ENCODE measurements at places on chromosomes 12 and 14.

DNA sequence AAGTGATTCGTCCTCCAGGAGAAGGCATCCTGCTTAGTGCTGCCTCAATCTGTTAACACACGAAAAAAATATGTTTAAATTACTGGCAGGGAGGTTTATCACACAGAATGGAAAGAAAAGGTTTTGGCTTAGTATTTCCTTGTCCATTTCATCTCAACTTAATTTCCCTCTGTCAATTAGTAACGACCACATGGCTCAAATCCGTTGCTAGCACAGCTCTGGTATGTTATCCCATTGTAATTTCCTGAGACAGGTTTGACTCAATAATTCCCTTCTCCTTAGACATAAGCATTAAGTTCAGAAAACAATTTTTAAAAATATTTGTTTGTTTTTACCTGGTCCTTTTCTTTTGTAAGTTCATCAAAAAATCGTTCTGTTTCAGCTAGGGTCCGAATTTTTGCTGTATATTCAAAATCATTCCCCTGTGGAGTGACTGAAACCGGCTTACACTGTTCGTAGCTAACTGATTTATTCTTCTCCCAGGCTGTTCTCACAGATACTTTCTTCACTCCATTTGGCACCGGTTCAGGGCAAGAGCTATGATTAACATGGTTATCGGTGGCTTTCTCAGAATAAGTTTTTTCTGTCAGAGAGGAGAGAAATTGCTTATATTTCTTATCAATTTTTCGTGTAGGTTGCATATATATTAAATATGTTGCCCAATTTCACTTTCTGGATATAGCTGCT, 10.1 kb upstream of the PITPNM2 start:
- peaks cover 13% of the 10 kb centered on the region for H3K4me1 ChIP-seq
- peak; percentile 73 for DNase-seq
- H3K36me3 ChIP-seq: peaks cover 8% of the 10 kb centered on the region
- H3K4me3 ChIP-seq: no peak overlapping the region
- no peak overlapping the region for H3K27ac ChIP-seq
- no peaks in the 10 kb centered on the region for H3K27me3 ChIP-seq

DNA sequence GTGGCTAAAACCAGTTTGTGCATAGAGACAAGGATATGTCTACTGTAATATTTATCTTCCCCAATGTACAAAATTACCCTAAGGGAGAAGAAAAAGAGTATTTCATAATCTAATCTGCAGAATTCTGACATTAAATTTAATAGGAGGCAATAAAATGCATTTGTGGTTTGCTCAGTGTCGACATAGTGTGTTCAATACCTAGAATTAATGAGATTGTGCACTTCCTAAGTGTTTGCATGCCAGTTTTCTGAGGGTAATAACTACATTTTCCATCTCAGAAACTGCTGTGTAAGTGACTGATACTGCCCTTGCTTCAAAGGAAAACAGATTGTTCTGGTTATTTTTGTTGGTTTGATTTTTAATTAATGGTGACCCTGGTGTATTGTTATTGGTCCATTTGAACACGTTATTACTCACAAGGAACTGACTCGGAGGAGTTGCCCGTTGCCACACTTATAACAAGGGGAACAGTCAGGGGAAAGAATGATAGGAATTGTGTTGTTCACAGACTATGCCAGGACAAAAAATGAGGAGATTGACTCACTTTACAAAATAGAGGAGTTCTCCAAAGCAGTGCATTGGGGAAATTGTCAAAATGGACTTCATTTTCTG, 960.3 kb upstream of the TMEM132C start:
- no peak overlapping the region for H3K4me3 ChIP-seq
- H3K27ac ChIP-seq: no peak overlapping the region
- H3K27me3 ChIP-seq: no peaks in the 10 kb centered on the region

DNA sequence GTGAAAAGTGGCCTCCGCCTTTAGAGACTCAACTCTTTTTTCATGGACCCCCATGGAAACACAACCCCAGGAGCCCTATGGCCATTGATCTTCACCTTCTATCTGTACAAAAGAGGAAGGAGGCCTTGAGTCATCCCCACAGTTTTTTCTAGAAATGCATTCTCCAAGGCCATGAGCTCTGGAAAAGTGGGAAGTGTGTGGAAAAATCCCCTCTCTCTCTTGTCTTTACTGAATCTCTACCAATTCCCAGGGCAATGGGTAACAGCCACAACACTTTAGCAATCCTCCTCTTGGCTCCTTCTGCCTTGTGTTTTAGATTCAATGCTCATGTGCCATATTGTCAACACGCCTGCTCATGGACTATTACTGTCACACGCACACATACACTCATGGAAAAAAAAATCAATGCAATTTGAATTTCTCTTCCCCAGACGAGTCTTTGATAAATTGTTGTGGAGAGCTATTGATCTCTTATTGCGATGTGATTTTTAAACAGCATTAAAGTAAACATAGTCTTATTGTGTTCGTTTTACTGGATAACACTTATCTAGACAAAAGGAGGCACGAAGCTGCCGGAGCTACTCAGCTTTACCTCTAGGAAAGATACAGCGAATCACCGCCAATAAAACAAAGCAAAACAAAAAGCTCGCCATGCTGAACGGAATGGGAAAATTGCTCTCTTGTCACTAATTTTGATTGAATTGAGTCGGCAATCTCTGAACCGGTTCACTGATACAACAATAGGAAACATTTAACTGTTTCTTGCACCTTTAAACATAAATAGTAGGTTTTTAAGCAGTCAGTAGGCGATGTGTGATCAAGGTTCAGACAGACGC, 260.3 kb downstream of the VRK1 start:
- H3K4me3 ChIP-seq: no peak overlapping the region
- no peak overlapping the region for H3K27ac ChIP-seq
- no peak for DNase-seq
- H3K36me3 ChIP-seq: no peaks in the 10 kb centered on the region
- no peaks in the 10 kb centered on the region for H3K4me1 ChIP-seq

DNA sequence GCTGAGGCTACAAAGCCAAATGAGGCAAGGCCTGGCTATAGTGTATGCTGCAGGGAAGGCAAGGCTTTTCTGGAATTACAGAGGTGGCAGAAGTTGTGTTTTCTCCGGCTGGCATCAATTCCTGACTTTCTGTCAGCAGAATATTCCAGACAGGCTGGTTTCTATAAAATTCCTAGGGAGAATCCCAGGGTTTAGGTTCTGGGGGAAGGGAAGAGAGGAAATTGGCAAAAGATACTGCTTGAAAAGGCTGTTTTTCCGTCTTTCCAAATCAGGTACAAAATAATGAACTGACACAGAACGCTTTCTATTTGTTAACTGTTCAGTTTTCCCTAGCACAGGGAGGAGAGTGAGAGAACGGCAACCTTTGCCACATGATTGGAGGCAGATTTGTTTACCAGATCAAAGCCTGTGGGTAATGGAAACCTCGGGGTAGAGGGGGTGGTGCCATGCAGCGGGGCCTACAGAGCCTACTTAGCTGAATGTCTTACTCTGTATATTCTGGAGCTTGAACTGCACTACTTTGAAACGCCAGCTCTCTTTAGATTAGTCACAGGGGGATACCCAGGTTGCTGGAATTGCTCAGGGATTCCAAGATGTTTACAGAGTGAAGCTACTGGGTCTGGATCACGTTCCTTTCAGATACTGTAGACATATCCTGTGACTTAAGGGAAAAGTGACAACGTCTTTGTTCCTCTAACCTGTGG, 65.8 kb upstream of the DACT1 start:
- no peak overlapping the region for H3K4me3 ChIP-seq
- H3K27me3 ChIP-seq: no peaks in the 10 kb centered on the region
- H3K27ac ChIP-seq: no peak overlapping the region
- no peaks in the 10 kb centered on the region for H3K36me3 ChIP-seq
- peak; percentile 17 for DNase-seq
- H3K4me1 ChIP-seq: no peaks in the 10 kb centered on the region

- no peaks in the 10 kb centered on the region for H3K36me3 ChIP-seq
- H3K27ac ChIP-seq: no peak overlapping the region
- no peak for DNase-seq
- H3K4me1 ChIP-seq: no peaks in the 10 kb centered on the region
These were observed 168.0 kb downstream of the PHLDA1 start for GRCh38 chr12:75863533-75863932.

DNA sequence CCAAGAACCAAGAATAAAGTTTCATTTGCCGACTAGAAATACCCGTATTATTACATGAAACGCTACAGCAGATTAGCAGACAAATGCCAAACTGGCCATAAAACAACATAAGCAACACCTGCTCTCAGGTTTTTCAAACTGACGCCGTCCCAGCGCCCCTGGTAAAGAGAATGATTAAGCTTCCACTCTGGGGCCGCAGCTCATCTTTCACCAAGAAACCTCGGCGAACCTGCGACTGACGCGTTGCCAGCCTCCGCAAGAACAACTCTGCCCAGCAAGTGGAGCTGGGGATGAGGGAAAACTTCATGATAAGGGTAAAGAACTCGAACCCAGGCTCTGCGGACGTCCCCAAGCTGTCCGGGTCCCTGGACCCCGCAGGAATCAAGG, 530 bp downstream of the ARL1 start:
- no peaks in the 10 kb centered on the region for H3K36me3 ChIP-seq
- no peak for DNase-seq
- H3K27ac ChIP-seq: peak overlapping the region; percentile 92
- no peaks in the 10 kb centered on the region for H3K27me3 ChIP-seq
- H3K4me1 ChIP-seq: peaks cover 6% of the 10 kb centered on the region

GRCh38 chr12:3199551-3200031, 122.4 kb downstream of the TSPAN9 start:
- peak; percentile 66 for DNase-seq
- H3K4me3 ChIP-seq: no peak overlapping the region
- H3K27me3 ChIP-seq: peaks cover 16% of the 10 kb centered on the region
- peaks cover 4% of the 10 kb centered on the region for H3K36me3 ChIP-seq

GRCh38 chr12:117114784-117115183, 15.6 kb upstream of the TESC start:
- peaks cover 25% of the 10 kb centered on the region for H3K4me1 ChIP-seq
- no peaks in the 10 kb centered on the region for H3K36me3 ChIP-seq
- H3K27me3 ChIP-seq: no peaks in the 10 kb centered on the region
- no peak for DNase-seq

DNA sequence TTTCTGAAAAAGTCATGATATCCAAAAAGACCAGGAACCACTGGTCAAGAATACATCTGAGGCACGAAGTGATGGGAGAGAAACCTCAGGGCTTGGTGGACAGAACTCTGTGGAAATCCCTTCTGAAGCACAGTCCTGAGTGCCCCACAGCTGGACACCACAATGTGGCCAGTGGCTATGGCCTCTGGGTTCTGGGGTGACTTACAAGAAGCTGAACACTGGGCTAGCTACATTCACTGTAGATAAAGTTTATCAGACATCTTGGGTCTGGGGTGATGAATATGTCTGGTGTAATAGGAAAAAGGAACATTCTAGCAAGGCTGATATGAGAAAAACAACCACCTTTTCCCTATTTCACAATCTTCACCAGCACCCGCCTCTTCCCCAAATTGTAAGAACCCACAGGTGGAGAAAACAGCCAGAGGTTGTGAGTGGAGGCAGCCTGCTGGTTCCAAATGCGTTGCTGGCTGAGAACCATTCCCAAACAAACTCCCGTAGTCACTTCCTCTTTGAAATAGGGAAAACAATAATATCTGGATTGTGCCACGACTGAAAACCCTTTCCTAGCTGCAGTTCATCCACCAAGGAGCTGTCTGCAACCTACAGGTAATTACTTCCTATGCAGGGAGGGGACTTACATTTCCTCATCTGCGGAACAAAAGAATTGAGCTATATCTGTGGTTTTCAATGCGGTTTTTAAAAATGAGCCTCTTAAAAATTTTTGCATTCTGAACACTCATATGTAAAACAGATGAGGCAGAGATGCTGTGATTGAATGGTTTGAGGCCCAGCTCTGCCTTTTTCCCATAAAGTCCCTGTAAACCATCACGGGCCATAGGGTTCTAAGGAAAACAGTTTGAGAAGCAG, 193.6 kb downstream of the SLC41A2 start:
- no peaks in the 10 kb centered on the region for H3K27me3 ChIP-seq
- no peak for DNase-seq
- H3K4me3 ChIP-seq: no peak overlapping the region
- H3K36me3 ChIP-seq: no peaks in the 10 kb centered on the region
- no peak overlapping the region for H3K27ac ChIP-seq
- H3K4me1 ChIP-seq: no peaks in the 10 kb centered on the region

DNA sequence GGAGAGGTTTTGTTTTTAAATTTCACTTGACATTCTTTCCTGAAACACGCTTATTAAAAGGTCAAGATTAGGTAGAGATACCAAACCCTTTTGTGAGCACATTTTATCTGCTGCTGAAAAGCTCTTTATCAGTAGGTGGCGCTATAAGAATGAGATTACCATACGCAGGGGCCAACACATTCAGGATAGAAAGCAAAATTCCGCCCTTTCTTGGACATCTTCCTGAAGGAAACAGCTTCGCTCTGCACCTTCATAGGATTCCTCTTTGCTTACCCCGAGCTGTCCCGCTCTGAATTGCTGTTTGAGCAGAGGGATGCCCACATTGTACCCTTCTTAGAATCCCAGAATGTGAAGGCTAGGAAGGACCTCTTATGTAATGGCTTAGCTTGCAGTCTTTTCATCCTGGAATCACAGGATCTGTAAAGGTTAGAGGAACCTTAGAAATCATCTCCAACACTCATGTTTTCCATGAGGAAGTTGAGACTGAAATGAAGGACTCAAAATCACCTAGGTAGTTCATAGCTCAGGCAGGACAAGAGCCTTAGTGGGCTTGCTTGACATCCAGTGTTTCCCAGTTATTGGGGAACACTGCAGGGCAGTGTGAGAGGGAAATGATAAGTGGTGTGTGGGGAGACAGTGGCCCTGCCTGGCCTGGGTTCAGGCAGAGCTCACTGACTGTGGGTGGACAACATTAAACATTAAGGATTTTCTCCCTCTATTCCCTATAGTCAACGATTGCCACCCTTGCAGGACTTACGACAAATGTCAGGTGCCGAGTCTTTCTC, 38.7 kb upstream of the CRY1 start:
- no peaks in the 10 kb centered on the region for H3K4me1 ChIP-seq
- no peak overlapping the region for H3K27ac ChIP-seq
- H3K36me3 ChIP-seq: no peaks in the 10 kb centered on the region
- peak; percentile 75 for DNase-seq

DNA sequence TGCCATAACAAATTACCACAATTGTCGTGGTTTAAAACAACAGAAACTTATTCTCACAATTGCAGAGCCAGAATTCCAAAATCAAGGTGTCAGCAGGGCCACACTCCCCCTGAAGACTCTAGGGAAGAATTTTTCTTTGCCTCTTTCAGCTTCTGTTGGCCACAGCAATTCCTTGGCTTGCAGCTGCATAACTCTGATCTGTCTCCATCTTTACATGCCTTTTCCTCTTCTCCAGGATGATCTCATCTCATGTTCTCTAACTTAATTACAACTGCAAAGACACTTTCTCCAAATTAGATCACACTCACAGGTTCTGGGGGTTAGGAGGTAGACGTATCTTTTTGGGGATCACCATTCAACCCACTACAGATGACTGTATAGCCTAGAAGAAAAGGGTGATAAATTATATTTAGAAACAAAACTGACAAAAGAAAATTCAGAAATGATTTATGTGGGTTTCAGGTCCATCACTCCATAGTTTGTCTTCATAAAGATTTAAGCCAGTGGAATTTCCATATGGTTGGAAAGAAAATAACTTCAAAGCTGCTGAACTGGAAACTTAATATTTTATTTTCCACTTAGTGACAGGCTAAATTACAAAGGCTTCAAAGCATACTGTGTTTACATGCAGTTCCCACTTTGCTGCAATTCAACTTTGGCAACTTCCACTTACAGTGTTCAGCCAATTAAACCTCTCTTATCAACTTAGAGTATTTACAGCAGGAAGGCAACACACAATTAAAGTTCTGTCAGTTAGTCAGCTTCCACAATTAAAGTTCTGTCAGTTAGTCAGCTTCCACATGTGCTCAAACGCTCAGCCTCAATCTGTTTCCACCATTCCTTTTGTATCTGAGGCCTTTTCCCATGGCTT, 213.3 kb downstream of the EPS8 start:
- no peaks in the 10 kb centered on the region for H3K27me3 ChIP-seq
- no peak overlapping the region for H3K27ac ChIP-seq
- H3K4me1 ChIP-seq: no peaks in the 10 kb centered on the region
- no peaks in the 10 kb centered on the region for H3K36me3 ChIP-seq
- DNase-seq: peak; percentile 76
- no peak overlapping the region for H3K4me3 ChIP-seq

All from lung (tissue), 17 donors.